ENCODE measurements at places on chromosomes 6 and 20.

DNA sequence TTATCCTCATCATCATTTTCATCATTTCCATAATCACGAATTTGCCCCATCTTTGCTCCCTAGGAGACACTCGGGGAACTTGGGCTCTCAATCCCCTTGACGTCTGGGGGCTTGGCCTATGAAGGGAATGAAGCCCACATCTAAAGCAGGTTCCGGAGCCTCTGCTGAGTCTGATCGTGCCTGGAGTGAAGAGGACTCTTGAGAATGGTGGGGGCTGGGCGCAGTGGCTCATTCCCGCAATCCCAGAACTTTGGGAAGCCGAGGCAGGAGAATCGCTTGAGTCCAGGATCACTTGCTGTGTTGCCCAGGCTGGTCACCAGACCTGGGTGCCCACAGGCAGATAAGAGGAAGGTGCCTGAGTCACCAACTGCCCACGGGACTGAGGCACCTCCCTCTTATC is 114.5 kb downstream of the SYCP2 start:
- no peak for DNase-seq

DNA sequence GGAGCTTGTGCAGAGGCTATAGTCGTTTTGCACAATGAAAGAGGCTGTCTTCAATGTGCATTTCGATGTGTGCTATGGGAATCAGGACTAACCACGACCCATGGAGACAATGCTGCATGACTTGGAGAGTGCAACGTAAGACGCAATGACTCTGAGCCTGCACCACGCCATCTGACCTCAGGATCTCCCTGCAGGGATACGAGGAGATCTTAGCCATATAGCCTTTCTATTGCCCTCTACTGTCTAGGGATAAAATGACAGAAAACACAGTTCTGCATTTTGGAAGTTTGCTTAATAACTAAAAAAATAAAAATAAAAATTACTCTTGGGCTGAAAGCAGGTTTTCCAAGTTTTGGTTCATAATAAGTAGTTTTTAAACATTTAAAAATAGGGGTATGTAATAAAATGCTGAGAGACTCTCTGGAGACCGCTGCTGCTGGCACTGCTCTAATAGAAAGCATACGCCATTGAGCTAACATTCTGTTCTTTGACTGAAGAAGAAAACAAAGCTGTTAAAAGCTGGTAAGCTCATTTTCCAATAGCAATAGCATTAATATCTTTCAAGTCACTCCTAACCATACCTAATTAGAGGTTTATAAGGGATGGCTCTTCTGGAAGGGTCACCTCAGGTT is 87.2 kb downstream of the PDE7B start:
- DNase-seq, result no peak

DNA sequence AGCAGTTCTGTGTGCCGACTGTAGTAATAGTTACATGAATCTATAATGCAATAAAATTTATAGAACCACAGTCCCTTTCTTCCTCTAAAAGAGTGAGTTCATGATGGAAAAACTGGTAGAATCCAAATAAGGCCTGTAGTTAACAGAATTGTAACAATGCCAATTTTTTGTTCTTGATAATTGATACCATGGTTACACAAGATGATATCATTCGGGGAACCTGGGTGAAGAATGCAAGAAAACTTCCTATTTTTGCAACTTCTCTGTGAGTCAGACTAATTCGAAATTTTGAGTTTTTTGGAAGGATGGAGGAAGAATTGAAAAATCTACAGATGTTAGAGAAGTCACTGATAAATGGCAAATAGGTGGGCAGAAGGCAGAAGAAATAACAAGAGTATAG is 381.8 kb downstream of the CDKAL1 start:
- no peak for DNase-seq

- no peak for DNase-seq
Measured at GRCh38 chr6:136350914-136351313, 61.3 kb upstream of the BCLAF1 start.

DNA sequence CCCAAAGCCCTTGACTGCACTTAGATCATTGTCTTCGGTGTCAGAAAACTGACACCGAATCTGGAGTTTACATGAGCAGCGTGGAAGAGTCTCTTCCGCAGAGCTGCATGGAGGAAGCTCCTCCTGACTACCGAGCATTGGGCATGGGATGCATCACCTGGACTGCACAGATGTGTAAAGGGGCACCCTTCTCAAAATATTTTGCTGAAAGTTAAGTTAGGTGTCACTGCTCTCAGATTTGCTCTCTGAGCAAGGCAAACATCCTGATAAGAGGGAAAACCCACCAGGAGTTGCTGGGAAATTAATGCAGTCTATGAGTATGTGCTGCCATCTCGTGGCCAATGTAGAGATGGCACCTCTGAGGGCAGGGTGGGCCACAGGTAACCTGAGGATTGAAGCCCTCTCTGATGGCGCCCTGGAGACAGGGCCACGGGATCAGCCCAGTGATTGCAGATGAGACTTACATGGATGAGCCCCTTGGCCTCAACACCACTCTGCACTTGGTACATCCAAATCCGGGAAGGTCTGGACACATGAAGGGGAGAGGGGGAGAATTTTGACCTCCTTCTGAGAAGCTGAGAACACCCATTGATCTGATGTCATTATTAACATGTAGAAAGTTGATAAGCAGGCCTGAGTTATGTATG is 129.9 kb downstream of the LPA start:
- DNase-seq, result peak; percentile 27

DNA sequence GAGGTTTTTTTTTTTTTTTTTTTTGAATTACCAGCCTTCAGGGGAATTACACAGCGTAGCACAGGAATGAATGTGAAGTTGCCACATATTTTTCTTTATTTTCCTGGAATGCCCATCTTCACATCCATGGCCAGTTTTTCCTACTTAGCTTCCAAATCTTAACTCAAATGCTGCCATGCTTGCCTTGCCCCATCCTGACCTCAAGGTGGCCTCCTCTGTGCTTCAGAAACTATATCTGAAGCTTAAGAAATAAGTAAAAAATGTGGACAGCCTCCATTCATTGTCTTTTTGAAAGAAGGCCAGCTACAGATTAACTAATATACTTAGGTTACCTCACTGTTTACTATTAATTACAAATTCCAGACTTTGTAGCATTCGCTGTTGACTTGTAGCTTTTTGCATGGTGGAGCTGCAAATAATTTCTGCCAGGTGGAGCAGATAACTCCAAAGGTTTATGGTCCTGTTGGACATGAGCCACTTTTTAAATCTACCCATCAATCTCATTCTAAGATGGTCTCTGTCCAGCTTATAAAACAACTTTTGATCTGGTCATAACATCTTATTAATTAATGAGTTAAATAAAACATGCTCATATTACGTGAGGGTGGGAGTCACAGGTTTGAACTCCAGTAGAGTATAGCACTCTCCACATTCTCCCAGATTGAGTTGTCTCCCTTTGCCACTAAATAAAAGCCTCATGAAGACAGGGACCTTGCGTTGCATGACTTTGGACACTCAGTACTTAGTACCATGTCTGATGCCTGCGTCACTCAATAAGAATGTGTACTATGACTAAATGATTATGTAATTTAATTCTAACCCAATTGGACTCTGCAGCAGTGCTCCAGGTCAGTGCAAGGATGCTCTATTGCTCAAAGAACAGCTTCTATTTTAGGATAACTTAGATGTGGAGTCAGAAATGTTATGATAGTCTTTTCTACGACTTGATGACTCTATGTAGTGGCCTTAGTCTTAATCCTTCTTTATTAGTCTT is 678.6 kb upstream of the CITED2 start:
- no peak for DNase-seq

DNA sequence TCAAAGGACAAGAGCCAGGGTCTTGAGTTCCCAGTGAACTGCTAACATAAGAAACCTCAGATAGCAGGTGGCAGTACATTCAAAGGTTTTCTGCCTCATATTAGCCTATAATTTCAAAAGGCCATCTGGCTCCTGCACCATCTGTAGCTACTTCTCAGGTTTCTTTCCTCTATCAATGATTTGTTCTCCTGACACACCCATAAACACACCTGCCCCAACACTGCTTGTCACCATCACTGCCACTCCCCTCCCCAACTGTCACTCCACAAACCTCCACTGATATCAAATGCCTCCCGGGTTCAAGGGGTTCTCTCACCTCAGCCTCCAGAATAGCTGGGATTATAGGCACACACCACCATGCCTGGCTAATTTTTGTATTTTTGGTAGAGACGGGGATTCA is 152.7 kb upstream of the SLC22A16 start:
- peak; percentile 44 for DNase-seq

- DNase-seq, result no peak
Measured at GRCh38 chr6:85675030-85675819, 32.5 kb upstream of the SYNCRIP start.

DNA sequence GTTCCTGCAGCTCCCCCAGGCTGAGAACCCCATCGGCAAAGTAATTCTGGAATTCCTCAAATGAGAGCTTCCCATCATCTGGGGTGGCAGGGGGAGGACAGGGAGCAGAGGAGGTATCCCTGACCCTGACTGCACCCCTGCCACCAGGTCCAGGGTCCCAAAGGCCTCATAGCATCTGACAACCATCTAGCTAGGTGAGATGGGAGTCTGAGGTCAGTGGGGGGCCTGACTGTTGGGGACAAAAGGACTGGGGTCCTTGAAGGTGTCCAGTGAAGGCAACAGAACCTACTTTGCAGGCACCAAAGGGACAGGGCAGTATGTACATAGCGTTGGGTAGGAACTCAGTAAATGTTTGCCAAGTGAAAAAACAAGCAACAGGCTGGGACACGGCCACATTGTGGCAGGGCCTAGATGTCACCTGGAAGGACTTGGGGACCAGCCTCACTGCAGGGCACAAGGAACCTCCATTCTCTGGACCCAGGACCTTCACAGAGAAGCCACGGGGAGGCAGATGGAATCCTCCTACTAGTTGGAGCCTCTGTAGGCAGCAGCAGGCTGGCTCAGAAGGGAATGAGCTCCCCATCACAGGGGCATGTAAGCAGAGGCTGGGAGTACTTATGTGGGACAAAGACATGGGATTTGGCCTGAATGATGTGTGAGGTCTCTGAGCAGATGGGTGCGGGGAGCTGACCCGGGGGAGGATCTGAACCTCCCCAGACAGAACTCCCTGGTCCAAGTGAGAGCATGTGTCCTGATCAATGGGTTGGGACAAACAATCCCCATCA is 3.3 kb downstream of the NECAB3 start:
- DNase-seq, result no peak

DNA sequence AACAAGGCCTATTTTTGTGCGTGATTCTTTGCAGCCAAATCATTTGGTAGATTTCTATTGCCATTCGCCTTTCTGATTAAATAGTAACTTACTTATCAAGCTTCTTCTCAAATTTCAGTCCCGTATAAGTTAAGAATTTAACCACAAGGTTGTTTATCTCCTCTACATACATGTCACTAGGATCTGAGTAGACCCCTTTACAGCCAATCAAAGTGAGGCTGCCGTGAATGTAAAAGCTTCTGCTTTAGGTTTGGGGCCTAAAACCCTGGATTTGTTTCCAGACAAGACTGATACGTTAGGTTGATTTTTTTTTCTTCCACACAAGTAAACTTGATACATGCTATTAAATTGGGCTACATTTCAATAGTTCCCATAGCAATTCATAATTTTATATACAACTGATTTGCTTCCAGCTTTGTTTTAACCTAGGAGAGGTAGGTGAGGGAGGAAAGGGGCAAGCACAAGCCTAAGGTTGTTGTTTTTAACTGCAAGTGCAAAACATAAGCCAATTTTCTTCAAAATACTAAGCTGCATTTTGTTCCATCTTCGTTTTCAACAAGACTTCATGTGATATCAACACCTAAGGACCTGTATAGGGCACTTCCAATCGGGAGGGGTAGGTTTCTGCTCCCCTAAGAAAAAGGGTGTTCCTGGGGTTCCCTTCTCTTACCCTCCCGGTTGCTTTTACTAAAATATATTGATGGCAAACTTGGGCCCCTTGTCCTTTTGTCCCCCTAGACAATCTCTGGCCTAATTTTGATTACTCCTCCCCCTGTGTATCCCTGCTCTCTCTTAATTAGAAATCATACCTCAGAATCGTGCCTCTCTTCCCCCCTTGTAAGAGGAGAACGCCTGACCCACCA is 1.7 kb downstream of the RANBP9 start:
- peak; percentile 7 for DNase-seq

- DNase-seq, result no peak
Measured at GRCh38 chr6:145225500-145225899, 509.8 kb downstream of the EPM2A start.

- DNase-seq, result peak; percentile 73
Measured at GRCh38 chr6:123338394-123338793, 298.4 kb downstream of the TRDN start.

- no peak for DNase-seq
Measured at GRCh38 chr20:32849577-32849976, 9.1 kb upstream of the EFCAB8 start.

GRCh38 chr6:160379466-160379865 is 31.3 kb downstream of the SLC22A3 start:
- no peak for DNase-seq

DNA sequence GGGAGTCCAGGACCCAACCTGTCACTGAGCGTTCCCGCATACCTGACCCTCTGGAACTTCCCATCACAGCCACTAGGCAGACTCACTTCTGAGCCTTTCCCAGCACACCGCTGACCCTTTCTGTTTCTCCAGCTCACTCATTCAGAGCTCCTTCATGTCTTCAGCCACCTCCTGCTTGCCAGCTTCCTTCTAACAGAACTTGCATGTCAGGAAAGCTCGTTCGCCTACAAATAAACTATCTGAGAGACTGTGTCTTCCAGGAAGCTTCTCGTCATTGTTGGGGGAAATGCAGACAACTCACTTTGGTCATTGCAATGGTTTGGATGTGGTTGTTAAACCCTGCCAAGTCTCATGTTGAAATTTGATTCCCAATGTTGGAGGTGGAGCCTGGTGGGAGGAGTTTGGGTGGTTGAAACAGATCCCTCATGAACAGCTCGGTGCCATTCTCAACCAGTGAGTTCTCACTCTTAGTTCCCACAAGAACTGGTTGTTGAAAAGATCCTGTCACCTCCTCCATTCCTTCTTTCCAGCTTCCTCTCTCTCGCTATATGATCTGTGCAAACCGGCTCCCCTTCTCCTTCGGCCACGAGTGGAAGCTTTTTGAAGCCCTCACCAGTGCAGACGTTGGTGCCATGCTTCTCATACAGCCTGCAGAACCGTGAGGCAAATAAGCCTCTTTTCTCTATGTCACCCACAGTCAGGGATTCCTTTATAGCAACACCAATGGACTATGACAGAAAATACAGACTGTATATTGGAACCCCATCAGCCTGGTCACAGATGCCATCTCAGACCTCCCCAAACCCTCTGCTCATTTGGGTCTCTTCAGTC is 1.4 kb upstream of the MUC21 start:
- DNase-seq, result no peak

- no peak for DNase-seq
Measured at GRCh38 chr6:157424491-157425020, 43.6 kb downstream of the ZDHHC14 start.

DNA sequence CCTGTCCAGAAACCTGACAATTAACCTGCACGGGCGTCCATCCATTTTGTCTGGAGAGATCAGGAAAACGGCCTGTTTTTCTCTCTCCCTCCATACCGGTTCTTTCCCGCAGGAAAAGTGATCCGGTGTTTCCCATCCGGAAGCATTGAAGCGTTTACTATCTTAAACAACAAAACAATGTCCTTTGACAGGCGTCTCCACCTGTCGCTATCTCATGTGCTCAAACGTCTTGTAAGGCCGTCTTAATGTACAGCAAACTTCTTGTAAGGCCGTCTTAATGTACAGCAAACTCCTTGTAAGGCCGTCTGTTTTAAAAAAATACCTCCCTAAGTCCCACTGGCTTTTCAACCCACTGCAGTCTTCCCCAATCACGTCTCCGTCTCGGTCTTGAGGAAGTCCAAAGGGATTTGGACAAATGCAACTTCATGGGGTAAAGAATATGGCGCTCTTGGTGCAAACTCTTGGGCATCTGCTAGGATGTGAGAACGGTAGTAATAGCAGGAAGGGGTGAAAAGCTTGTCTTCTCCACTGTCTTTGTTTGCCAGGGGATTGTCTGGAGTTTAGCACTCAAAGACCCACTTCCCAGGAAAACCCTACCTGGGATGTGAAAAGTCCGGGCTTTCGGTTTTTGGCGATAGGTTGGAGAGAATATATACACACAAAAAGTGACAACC is 29.9 kb upstream of the TRIM27 start:
- DNase-seq, result peak; percentile 54

Measured in NCI-H2081 (cell line).